ENCODE measurements at places on chromosomes 13 and 19.

GRCh38 chr13:40433577-40433976, 232.9 kb downstream of the FOXO1 start:
- DNase-seq, result no peak

GRCh38 chr13:41563984-41564365, 106.6 kb downstream of the RGCC start:
- DNase-seq, result no peak

DNA sequence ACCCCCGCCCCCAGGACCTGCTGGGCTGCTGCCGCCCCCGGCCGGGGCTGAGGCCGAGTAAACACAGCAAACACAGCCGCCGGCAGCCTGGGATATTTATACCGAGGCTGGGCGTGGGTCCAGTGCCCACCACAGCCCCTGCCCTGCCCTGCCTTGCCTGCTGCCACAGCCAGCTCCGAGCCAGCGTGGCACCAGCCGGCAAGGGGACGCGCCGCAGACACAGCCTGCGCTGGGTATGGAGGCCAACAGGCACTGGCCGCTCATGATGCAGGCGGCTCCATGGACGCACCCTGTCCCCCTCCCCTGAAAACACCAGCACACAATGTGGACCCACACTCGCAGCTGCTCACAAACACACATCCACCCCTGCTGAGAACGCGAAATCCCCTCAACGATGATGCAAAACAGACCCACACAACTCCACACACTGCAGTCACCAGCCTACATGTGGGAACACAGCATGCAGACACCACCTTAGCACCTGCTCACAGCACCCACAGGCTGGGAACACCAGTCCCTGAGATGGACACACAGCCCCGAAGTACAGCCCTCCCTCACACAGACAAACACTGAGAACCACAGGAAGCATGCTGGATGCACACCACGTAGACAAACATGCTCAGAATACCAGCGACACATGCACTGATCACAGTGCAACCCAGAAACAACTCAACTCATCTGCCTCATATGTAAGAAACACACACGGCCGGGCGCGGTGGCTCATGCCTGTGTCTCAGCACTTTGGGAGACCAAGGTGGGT, 16.2 kb downstream of the CCDC97 start:
- peak; percentile 80 for DNase-seq

DNA sequence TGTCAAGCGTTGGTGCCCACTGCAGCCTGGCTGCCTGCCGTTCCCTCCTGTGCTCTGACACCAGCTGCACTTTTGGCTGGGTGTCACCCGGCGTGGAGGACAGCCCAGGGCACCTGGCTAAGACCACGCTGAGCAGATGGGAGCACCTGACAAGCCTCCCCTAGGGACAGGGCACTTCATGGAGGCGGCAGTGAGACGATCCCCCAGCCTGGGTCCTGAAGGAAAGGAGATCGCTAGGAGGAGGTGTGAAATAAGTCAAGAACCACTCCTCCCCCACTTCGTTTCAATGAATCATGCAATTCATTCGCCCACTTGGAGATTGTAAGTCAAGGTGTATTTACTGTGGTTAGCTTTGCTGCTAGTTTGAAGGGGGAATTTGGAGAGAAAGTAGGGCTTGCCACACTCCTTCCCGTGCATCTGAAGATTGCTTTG, 38.8 kb downstream of the VSTM2B start:
- DNase-seq, result no peak

DNA sequence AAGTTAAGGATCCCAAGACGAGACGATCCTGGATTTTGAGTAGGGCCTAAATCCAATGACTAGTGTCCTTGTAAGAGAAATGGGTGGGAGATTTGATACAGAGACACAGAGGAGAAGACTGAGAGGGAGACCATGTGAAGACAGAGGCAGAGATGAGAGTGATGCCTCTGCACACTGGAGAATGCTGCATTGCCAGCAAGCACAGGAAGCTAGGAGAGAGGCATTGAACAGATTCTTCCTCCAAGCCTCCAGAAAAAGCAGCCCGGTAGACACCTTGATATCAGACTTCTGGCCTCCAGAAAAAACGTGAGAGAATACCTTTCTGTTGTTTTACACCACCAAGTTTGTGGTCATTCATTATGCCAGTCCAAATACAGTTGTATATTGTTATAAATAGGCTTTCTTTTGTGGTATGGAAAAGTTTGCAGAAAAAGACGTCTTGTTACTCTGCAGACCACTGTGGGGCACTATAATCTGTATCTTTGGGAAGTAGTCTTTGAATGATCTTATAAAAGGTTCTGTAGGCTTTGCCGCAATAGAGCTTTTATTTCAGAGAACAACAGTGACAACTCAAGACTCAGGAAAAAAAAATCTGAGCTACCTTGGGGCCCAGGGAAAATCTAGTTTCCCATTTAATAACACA, 17.9 kb upstream of the RFC3 start:
- DNase-seq, result no peak

GRCh38 chr13:20221772-20222171, 10.3 kb downstream of the GJB6 start:
- DNase-seq, result no peak

GRCh38 chr19:47609906-47610894, 1.3 kb downstream of the BICRA start:
- peak; percentile 41 for DNase-seq

DNA sequence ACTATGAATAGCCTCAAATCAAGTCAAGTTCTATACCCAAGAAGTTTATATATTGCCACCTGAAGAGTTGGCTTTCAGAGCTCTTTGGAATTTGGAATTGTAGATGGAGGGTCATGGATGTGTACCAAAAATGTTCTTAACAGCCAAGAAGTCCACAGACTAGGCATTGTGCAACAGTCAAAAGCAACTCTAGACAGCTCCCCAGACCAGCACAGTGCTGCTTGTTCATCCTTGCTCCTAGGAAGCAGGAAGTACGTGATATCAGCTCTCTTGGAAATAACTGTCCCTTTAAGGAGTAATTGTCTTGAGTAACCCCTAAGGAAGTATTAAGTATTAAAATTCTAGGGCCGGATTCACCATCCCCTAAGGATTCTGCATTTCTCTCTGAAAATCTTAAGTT, 30.7 kb upstream of the IL17D start:
- DNase-seq, result no peak

GRCh38 chr13:75639454-75639853, 3.3 kb downstream of the LMO7 start:
- no peak for DNase-seq

- peak; percentile 22 for DNase-seq
Measured at GRCh38 chr19:1125601-1126467, 22.0 kb downstream of the GPX4 start.

DNA sequence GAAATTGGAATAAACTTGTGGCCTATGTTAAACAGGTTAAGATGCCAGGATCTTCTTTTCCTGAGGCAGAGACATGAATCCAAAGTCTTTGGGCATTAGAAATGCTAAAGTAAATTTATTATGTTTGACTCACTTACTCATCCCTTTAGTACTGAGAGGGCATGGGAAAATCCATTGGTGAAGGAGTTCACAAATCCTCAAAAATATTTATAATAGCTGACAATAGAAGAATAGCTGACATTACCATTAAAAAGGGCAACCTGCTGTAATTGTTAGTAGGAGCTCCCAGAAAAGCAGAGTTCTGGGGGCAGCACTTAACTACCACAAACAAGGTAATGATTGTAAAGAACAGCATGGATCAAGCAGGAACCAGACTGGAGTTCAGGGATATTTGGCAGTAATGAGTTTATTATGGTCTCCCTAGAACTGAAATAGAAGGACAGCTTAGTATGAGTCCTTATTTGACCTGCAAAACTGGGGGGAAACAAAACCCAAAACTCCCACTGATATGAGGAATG, 285.8 kb upstream of the KLHL1 start:
- DNase-seq, result no peak

DNA sequence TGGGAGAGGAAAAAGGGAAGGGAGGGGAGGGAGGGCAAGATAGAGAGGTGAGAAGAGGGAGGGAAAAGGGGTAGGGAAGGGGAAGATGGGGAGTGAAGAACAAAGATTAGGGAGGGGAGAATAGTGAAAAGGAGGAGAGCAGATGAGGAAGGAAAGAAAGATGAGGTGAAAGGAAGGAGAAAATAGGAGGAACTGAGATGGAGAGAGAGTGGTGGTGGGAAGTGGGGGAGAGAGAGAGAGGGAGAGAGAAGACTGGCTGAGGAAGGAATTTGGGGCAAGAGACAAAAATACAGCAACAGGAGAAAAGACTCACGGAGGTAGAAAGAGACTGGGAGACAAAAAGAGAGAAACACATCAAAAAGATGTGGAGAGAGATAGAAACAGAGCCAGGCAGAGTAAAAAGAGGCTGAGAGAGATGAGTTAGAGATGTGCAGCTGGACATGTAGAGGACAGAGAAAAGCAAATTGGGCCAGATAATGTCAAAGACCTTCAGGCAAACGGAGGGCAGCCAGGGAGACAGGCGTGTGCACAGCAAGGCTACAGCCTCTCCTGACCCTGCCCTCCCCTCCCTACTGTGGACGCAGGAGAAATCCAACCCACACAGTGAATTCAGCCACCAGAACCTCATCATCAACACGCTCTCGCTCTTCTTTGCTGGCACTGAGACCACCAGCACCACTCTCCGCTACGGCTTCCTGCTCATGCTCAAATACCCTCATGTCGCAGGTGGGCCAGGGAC, 49.4 kb upstream of the CYP2B6 start:
- no peak for DNase-seq

- peak; percentile 70 for DNase-seq
Measured at GRCh38 chr13:109918179-109918711, 131.9 kb upstream of the IRS2 start.

DNA sequence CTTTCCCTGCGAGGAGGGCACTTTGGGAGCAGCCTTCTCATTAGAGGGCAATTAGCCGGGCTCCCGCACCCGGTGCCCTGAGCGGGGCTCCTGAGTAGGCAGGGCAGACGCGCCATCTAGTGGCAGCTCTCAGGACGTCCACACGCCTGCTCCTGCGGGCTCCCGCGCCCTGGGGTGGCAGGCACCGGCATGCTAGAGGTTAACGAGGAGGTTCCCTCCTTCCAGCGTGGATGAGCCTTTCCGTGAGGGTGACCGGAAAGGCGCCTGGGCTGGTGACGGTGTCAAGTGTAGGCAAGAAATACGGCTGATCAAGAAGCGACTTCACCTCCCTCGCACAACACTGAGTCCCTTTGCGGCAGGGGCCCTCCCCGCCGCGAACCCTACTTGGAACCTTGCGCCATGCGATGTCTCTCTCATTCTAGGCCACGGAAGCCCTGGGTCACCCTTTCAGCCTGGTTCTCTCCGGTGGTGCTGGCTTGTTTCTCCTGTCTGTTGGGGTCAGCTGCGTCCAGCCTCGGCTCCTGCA, 67.7 kb downstream of the ALOX5AP start:
- DNase-seq, result peak; percentile 85

DNA sequence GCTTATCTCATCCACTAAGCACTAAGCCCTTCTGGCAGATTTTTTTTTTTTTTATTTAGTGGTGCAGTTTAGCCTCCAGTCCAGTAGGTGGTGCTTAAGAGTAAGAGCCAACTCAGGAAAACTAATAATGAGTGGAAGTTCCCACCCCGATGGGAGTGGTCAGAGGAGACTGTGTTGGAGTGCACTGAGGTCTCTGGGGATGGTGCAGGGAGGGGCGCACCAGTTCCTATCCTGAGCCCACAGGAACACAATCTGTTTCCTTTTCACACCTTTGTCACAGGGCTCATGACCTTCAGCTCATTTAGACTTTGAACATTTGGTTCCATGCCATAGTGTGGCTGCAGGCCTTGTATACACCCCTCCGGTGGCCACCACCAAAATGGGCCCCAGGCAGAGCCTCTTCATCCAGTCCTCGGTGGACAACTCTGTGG, 367.4 kb downstream of the SPRY2 start:
- no peak for DNase-seq

DNA sequence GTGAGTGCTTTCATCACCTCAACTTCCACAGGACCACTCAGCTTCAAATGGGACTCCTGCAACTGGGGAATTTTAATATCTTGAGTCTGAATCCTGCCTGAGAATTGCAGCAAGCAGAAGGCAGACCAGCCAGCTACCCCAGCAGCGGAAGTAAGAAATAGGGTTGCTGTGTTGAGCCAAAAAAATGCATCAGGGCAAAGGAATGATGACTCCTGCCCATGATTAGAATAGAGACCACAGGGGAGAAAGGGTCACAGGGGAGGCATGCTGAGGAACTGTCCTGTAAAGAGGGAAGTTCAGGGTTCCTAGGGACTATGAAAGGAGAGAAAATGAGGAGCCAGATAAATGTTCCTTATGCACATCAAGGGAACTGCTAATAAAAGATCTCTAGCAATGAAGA, 370.2 kb downstream of the KCTD12 start:
- no peak for DNase-seq

- no peak for DNase-seq
Measured at GRCh38 chr13:32254416-32254815, 60.7 kb downstream of the ZAR1L start.

DNA sequence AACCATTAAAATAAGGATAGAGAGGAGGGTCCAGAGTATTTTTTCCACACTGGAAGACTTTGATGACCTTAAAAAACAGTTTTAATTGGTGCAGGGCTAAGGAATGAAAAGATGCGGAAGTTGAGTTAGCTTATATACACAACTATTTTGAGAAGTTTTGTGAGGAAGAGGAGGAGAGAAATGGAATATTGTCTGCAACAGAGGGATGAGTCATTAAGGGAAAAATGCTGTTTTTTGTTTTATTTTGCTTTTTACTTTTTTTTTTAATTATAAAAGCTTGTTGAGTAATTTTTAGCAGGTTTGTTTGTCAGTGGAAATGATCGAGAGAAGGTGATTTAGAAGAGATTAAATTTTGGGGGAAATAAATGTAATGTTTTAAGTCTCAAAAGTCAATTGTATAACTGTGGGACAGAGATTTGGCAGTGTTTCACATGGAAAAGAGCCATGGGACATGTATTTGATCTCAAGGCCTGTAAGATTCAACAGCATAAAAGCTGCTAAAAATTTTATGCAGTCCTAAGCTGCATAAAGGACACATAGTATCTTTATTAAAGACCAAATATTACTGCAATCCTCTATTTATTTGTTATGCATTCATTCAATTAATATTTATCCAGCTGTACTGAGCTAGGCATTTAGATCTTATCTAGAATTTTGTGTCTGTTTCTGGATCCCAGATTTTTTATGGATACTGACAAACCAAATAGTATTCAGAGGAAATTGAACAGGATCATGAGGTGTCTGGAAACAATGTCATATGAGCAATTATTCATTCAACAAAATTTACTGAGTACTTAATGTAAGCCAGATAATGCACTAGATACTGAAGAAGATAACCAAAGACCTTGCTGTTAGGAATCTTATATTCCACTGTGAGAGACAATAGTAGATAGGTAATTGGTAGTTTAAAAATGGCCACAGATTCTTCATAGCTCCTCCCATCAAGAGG, 72.7 kb downstream of the DNAJC15 start:
- DNase-seq, result no peak

- peak; percentile 76 for DNase-seq
Measured at GRCh38 chr19:45451131-45451849, 16.5 kb upstream of the FOSB start.
